NCI-H510A treated with DMSO at 0.1 percent for 48 hours (cell line): ENCODE measurements at places on chromosomes 4 and X.

DNA sequence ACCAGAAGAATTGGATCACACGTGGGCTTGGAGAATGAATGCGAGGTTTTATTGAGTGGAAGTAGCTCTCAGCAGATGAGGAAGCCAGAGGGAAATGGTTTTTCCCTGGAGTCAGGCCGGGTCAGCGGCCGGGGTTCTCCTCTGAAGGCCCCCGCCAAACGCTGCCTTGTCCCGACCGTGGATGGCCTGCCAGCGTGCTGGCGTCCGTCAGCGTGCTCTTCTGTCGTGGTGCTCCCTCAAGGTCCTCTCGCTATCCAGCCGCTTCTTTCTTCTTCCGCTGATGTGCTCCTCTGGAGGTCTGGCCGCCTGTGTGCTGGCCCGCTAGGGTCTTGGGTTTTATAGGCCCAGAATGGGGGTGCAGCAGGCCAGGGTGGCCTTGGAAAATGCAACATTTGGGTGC, 632.2 kb downstream of the TRAM1L1 start:
- no peak for DNase-seq

- DNase-seq, result no peak
Observed at GRCh38 chr4:139557556-139558110, 1.6 kb upstream of the SETD7 start.

GRCh38 chr4:93317057-93317456, 511.5 kb upstream of the ATOH1 start:
- DNase-seq, result no peak

- peak; percentile 72 for DNase-seq
Observed at GRCh38 chr4:38902695-38903094, 35.1 kb downstream of the FAM114A1 start.

DNA sequence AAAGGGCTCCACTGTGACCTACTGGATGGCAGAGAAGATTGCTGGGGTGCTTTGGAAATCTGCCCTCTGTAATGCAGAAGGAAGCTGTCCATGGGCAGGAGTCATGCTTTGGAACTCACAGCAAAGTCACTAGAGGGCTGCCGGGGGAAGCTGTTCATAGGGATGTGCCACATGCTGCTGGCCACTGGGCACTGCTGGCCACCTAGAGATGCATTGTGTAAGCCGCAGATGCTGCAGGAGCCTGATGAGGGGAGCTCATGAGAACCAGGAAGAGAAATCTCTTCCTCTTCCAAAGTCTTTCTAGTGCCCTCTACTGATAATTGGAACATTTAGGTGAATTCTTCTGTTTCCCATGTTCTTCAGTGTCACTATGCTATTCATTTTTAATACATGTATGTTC, 31.2 kb upstream of the UXT start:
- no peak for DNase-seq

- no peak for DNase-seq
Observed at GRCh38 chrX:30612250-30612655, 34.7 kb upstream of the TASL start.

GRCh38 chr4:57116245-57116644, 6.1 kb upstream of the IGFBP7 start:
- no peak for DNase-seq

GRCh38 chr4:65917486-65917885, 247.2 kb upstream of the EPHA5 start:
- no peak for DNase-seq

GRCh38 chr4:161791796-161792556, 371.8 kb downstream of the FSTL5 start:
- no peak for DNase-seq

GRCh38 chrX:30278365-30278764, 30.8 kb downstream of the NR0B1 start:
- no peak for DNase-seq

DNA sequence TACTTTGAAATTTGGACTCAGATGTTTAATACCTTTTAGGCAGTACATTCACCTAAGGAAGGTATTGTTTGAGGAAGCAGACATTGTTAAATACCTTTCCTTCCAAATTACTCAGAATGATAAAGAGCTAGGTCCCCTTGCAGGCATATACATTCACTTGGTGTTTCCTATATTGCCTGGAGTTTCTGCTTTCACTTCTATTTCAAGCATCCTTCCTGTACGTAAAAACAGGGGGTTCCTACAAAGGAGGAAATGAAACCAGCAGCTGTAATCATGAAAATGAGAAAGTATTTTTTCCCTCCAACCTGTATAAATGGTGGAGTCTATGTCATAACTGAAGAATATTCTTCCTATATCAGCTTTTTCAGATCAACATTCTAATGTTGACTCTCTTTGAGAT, 90.4 kb upstream of the RASGEF1B start:
- DNase-seq, result no peak

DNA sequence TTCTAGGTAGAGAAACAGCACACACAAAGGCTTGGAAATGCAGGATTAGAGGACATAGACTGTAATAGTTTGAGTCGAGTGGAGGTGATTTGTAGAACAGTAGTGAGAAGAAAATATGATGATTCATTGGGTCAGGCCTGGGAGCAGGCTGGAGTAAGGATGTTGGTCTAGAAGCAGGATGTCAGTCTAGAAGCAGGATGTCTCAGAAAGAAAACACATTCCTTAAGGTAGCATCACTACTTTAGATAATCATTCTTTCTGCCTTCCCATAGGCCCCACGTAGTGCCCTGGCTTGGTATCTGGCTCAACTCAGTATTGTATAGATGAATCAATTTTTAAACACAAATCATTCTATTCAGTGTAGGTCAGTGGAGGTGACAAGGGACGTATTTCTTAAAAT, 11.2 kb upstream of the DACH2 start:
- no peak for DNase-seq

GRCh38 chr4:184318852-184319251, 101.2 kb upstream of the ENPP6 start:
- DNase-seq, result no peak

GRCh38 chr4:15653864-15654592, 1.1 kb downstream of the FBXL5 start:
- no peak for DNase-seq
